Neuronal stem cell (in vitro differentiated cells): ENCODE measurements at places on chromosomes 6 and 20.
A peak's percentile ranks its signal among the peaks of the same experiment; 100 is the strongest.

- no peaks in the 10 kb centered on the region for H3K4me1 ChIP-seq
- no peaks in the 10 kb centered on the region for H3K27me3 ChIP-seq
- DNase-seq = peak; percentile 4
These were observed 35.8 kb downstream of the TBX18 start for GRCh38 chr6:84728602-84729001.

DNA sequence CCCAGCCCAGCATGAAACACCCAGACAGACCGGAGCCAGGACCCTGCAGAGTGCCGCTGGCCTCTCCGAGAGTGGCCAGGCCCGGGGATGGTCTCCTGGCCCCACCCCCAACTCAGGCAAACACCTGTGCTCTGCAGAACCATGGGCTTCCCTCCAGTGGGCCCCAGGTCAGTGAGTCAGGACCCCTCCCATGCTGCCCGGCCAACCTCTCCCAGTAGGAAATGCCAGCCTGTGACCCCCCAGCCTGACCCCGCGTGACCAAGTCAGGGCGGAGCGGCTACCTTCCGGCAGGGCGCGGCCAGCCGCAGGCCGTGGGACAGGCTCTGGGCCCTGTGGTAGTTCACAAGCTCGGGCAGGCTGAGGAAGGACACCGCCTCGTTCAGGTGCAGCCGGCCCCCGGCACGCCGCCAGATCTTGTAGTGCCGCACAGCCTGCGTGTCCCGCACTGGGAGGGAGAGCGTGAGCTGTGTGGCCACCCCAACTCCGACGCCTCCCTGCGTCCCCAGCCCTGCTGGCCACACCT, 3.2 kb downstream of the PTK6 start:
- H3K27ac ChIP-seq = no peak overlapping the region
- H3K4me3 ChIP-seq = no peak overlapping the region
- H3K4me1 ChIP-seq = peaks cover 16% of the 10 kb centered on the region
- DNase-seq = no peak

- no peaks in the 10 kb centered on the region for H3K36me3 ChIP-seq
- H3K27ac ChIP-seq = no peak overlapping the region
- H3K27me3 ChIP-seq = peaks cover 78% of the 10 kb centered on the region
These were observed 32.2 kb upstream of the MICB start for GRCh38 chr6:31465718-31466117.

DNA sequence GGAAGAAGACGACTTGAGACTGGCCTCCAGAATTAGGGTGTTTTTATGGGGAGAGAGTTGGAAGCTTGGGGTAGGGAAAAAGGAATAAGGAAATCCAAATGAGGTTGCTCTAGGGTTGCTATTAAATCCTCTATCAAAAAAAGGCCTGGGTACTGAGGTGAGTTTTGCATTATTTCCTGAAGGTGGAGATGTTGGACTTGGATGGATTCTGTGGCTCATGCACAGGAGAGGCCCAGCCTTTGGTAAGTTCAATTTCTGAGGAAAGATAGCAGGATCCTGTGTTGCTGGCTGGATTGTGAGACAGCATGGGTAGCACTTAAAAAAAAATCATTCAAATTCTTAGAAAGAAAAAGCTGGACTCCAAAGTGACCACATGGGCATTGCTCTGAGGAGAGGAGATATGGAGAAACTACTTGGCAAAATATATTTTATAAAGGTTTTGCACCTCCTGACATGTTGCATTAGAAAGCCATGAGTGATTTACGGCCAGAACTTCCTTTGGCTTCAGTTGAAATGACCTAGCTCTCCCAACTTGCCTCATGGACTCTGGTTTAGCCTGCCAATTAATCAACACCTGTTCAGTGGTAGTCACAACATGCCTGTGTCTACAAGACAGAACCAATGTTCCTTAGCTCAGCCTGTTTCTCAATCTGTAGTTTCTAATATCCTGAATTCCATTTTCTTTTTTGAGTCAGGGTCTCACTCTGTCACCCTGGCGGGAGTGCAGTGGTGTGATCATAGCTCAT, 152.1 kb upstream of the RALGAPA2 start:
- peak; percentile 39 for DNase-seq
- no peaks in the 10 kb centered on the region for H3K36me3 ChIP-seq
- H3K4me1 ChIP-seq = no peaks in the 10 kb centered on the region
- H3K27ac ChIP-seq = no peak overlapping the region
